ENCODE measurements at places on chromosomes 7 and 10. TPM values are rescaled to one million over a fixed set of nuclear protein-coding genes. Genes with fewer than 3 reads are reported as not detected.

The PRRT4 gene
- total RNA-seq: 0.24 TPM

The H2BK1 gene
- not detected for total RNA-seq

The KCND2 gene
- not detected for total RNA-seq

The GRID2IP gene
- not detected for total RNA-seq

The GPC2 gene
- total RNA-seq: 0.34 TPM

The FFAR4 gene
- total RNA-seq: 0.06 TPM

The SIRT1 gene
- total RNA-seq: 19.0 TPM

The FGL2 gene
- total RNA-seq: not detected

The ACTR3C gene
- not detected for total RNA-seq

The HECW1 gene
- total RNA-seq: 15.3 TPM

The DYNC1I1 gene
- total RNA-seq: 0.15 TPM

The SPDYE5 gene
- not detected for total RNA-seq

The ZNF746 gene
- total RNA-seq: 19.3 TPM

The PHYHIPL gene
- 0.53 TPM for total RNA-seq

The TMEM213 gene
- total RNA-seq: not detected

The CAMK2G gene
- 16.6 TPM for total RNA-seq

The ATG9B gene
- 0.71 TPM for total RNA-seq

The COL28A1 gene
- 0.42 TPM for total RNA-seq

The SPDYE2B gene
- total RNA-seq: not detected

The NUTM2A gene
- total RNA-seq: 0.04 TPM

The LRIT1 gene
- not detected for total RNA-seq

The AZGP1 gene
- not detected for total RNA-seq

The VWDE gene
- total RNA-seq: 0.58 TPM

The NXPH1 gene
- total RNA-seq: not detected

The SFTPA2 gene
- total RNA-seq: not detected

The TFPI2 gene
- 208 TPM for total RNA-seq

The SLC13A4 gene
- not detected for total RNA-seq

The ARMH3 gene
- 12.1 TPM for total RNA-seq

The CCL26 gene
- 8.9 TPM for total RNA-seq

The LDB3 gene
- 0.16 TPM for total RNA-seq

The AEBP1 gene
- total RNA-seq: not detected

The SUN3 gene
- total RNA-seq: not detected

The FAM24A gene
- total RNA-seq: not detected

The ACSM6 gene
- total RNA-seq: not detected

The CTAGE4 gene
- not detected for total RNA-seq

The SNX8 gene
- 118 TPM for total RNA-seq

The FAM13C gene
- 0.07 TPM for total RNA-seq

The PTPN20 gene
- total RNA-seq: 3.9 TPM

The HOXA5 gene
- total RNA-seq: 5.1 TPM

The RNF133 gene
- total RNA-seq: not detected

The CPXM2 gene
- total RNA-seq: not detected

The MNX1 gene
- total RNA-seq: 4.6 TPM

The FRA10AC1 gene
- total RNA-seq: 5.2 TPM

The GALNT17 gene
- total RNA-seq: not detected

The VIPR2 gene
- 0.02 TPM for total RNA-seq

The FAM25A gene
- not detected for total RNA-seq

The SFRP5 gene
- 2.5 TPM for total RNA-seq

The FAM25C gene
- 3.0 TPM for total RNA-seq

The CDHR1 gene
- 0.07 TPM for total RNA-seq

The SAMD8 gene
- total RNA-seq: 14.7 TPM

The UNC5B gene
- total RNA-seq: 3.1 TPM

The SORCS1 gene
- not detected for total RNA-seq

The PDE1C gene
- total RNA-seq: 2.5 TPM

The NAT16 gene
- 0.19 TPM for total RNA-seq

The NME8 gene
- not detected for total RNA-seq
